ENCODE measurements at places on chromosomes 5 and 9. TPM values are rescaled to one million over a fixed set of nuclear protein-coding genes. Genes with fewer than 3 reads are reported as not detected.

DNA sequence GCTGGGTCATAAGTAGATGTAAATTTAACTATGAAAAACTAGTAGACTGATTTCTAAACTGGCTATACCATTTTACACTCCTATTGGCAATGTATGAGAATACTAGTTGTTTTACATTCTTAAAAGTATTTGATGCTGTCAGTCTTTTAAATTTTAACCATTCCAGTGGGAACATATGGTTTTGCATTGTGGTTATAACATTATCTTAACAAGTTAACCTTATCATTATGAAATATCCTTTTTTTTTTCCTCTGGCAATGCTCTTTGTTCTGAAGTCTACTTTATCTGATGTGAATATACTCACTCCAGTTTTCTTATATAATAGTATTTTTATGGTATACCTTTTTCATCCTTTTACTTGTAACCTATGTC, 548.9 kb upstream of the CLINT1 start:
- no peak for DNase-seq

GRCh38 chr5:80928073-80928472, 32.1 kb upstream of the RASGRF2 start:
- DNase-seq, result no peak

DNA sequence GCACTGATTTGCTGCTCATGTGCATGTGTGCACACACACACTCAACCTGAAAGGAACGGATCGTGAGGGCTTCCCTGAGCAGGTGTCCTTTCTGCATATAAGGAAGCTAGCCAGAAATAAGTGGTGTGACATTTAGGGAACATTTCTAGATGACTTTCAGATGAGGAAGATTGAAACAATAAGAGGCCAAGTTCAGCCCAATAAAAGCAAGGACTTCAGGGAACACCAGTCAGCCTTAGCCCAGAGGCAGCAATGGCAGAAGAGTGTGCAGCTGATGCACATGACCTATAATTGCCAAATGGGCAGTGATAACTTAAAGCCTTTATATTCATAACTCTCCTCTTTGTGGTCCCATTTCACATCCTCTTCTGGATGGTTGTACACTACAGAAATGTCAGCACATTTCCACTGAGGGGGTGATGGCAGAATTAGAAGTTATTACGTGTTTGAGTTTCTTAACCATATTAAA, 255.5 kb downstream of the TRIM32 start:
- no peak for DNase-seq

- peak; percentile 76 for DNase-seq
Observed at GRCh38 chr5:108560581-108560980, 178.7 kb upstream of the FBXL17 start.

Gene ANKRD31
- 0.07 TPM for polyA plus RNA-seq
